ENCODE measurements at places on chromosomes 4 and X.

GRCh38 chr4:88738180-88738579, 40.6 kb upstream of the NAP1L5 start:
- no peak for DNase-seq

- DNase-seq: no peak
Observed at GRCh38 chr4:127772769-127773671, 9.1 kb upstream of the HSPA4L start.

DNA sequence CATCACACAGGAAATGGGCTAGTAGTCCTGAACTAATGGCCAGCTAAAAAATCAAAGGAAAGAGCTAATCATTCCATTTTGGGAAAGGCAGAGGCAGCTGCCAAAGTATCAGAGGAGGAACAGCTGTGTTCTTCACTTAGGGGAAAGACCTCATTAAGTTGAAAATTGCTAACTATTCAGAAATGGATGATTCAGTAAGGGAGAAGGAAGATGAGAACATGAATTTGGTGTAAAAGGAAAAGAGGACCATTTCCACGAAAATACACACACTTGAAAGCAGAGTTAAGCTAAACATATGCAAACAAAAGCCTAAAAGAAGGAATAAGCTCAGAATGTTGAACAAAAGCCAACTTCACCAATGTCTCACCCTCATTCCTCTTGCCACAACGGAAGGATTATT, 90.4 kb downstream of the PCDH19 start:
- DNase-seq: no peak

- no peak for DNase-seq
Observed at GRCh38 chr4:40971338-40971737, 221.6 kb downstream of the NSUN7 start.

GRCh38 chr4:144739511-144740033, 93.6 kb downstream of the HHIP start:
- DNase-seq: no peak

- DNase-seq: no peak
Observed at GRCh38 chr4:108010167-108010566, 20.5 kb downstream of the HADH start.

DNA sequence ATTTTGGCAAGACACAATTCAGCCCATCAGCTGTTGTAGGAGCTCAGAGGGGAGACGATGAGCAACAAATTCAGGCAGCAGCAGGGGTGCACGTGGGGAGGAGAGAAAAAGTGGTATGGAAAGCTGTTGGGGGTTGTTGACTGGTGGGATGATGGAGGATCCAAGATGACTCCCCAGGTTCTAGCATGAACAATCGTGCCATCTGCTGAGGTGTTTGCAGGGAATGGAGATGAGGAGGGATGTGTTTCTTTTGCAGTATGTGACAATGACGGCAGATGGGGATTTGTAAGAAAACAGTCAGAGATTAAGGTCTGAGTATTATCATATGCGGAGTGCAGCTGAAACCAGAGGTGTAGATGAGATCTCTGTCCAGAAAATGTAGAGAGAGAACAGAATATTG, 63.3 kb downstream of the SEL1L3 start:
- DNase-seq: no peak

DNA sequence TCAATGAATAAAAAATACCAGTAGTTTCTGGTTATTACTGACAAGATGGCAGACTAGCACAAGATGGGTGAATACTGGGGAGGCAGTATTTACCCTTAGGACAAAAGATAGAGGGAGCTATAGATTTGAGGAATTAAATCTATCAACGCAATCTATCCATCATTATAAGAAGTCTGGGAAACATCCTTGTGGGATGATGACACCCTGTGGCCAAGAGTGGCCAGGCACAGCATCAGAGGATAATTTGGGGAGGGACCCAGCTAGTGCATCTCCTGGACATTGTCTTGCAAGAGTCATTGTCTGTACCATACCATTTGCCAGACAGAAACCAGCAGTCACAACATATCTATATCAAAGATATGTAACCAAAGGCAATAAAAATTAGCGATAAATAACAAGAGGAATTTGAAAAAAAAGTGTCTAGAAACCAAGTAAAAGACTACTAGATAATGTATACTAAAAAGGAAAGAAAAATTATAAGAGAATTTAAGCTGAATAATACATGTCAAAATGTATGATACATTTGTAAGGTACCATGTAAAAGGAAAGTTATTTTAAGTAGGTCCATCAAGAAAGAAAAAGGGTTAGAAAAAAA, 22.9 kb downstream of the KCTD8 start:
- peak; percentile 21 for DNase-seq

GRCh38 chr4:3176367-3177229, 72.4 kb upstream of the MSANTD1 start:
- DNase-seq: no peak

GRCh38 chr4:159174645-159175084, 71.8 kb downstream of the RAPGEF2 start:
- DNase-seq: no peak

GRCh38 chr4:137212601-137213000, 319.7 kb downstream of the PCDH18 start:
- DNase-seq: no peak

DNA sequence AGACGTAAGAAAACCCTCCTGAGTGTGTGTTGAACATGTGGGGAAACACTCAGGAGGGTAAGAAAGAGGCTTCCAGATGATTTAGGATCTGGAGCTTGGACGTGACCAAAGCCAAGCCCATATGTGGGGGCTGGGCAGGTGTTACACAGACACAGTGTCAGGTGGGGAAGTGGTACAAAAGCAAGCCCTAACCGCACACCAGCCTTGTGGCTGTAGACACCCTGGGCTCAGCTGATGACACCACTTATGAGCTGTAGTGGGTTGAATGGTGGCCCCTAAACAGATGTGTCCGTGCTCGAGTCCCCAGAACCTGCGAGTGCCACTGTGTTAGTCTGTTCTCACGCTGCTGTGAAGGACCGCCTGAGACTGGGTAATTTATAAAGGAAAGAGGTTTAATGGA, 25.0 kb upstream of the NSG1 start:
- no peak for DNase-seq

- no peak for DNase-seq
Observed at GRCh38 chr4:83751336-83751949, 215.5 kb downstream of the GPAT3 start.

DNA sequence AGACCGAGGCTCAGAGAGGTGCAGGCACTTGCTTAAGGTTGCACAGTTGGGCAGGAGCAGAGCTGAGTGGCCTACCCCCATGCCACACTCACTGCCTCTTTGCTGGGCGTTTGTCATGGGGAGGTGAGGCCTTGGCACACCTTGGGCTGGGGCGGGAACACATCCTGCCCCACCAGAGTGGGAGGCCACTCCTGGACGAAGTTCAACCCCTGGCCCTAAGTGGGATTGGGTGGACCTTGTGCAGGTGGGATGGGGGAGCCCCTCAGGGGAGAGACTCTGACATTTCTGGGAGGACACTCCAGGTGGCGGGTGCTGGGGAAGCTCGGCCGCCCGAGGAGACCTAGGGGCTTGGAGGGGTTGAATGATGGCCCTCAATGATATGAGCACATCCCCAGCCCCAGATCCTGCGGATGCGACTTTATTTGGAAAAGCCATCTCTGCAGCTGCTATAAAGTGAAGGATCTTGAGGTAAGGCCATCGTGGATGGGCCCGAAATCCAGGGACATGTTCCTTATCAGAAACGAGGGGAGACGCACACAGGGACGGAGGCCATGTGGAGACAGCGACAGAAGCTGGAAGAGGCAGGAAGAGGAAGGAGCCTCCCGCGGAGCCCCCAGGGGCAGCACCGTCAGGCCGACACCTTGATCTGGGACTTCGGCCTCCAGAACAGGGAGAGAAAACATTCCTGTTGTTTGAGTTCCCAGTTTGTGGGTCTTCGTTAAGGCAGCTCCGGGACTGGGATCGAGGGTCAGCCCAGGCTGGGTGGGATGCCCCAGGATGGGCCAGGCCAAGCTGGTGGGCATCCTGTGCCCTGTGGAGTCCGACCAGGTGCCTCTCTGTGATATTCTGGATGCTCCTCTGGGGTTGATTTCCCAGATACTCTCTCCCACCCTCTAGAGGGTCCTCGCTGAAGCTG, 111.6 kb upstream of the LRPAP1 start:
- no peak for DNase-seq

DNA sequence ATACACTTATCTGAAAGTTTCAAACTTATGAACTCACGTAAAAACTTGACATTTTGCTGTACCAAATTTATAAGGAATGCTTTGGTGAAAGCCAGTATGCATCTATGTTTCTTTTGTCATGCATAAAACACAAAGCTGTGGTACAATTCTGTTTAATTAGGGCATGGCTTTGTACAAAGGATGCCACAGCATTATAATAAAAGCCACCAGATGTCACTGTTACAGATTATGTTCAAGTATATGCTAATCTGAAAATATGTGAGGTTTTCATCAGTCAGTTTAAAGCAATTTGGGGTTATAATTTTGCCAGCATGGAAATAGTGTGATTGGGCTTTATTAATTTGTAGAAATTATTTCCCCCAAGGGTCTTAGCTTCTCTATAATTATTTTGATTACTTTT, 69.0 kb downstream of the ATOH1 start:
- DNase-seq: peak; percentile 33

DNA sequence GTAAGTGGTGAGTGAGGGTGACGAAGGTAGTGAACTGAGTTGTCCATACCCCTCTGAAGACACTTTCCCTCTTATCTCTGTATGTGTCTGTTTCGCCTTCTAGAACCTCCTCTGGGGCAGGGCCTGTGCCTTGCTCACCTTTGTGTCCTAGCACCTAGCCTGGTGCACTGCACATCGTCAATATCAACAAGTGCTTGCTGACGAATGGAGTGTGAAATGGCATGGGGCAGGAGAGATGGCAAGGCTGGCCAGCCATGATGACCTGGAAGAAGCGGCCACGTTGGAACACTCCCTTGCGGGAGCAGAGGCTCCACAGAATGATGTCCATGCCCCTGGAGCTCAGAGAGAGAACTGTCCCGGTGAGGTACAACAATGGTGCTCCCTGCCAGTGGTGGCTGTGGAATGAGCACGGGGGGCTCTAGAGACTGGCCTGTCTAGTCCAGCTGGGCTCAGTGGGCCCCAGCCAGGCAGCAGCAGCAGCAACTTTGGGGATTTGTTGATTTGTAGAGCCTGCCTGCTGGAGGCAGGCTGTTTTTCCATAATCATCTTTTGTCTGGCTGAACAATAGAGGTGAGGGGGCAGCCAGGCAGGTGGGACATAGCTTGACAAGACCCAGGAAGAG, 112.2 kb upstream of the PJA1 start:
- no peak for DNase-seq

DNA sequence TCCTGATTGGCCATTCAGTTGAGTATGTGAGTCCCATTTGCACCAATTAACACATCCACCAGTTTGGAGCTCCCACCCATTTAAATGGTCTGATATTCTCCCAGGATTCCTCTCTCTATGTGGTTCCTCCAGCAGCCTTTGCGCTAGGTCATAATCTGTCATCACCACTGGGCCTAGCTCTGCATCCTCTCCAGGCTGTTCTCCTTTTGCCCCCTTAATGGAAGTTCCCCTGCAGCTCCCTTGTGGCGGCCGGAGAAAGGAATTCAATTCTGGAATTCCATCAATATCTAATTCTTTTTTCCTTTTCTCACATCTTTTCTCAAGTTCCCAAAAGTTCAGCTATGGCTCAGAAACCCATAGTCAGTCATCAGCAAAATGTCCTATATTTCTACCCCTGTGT, 2184.4 kb upstream of the AGA start:
- DNase-seq: peak; percentile 13

GRCh38 chr4:182600856-182601255, 316.3 kb downstream of the DCTD start:
- no peak for DNase-seq

DNA sequence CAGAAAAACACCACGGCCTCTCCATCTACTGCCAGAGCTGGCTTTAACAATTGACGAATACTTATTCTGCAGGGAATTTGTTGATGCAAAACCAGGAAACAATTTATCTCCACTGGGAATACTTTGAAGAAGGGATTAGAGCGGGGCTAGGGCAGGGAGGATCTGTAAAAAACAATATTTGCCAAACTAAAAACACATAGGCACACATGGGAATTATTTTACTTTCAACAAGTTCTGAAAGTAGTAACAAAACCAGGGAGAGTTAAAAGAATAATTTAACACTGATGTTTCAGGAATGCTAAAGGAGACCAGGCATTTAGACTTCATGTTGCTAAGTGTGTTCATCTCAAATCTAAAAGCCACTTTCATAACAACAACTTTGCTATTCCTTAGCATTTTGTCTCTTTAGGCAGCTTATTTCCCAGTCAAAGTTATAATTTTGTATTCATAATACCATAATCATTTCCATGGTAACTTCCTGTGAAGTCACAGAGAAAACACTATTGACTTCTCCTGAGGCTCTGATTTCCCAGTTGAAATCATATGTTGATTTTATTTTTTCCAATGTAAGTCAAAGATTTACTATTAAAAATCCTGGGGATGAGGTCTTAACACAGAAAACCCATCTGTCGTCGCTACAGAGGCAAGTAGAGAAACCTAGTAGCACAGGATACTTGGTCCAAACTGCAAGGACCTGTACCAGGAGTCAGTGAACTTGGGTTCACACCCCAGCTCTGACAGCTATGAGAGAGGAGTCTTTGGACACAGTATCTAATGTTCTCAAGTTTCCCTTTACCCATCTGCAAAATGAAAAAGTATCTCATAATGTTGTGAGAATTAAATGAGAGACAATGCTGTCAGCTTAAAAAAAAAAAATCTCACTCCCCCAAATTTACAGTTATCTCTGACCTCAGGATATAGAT, 69.3 kb downstream of the SH3RF1 start:
- DNase-seq: no peak

- DNase-seq: no peak
Observed at GRCh38 chr4:153268295-153268694, 64.1 kb downstream of the TRIM2 start.

- DNase-seq: no peak
Observed at GRCh38 chrX:119186763-119187162, 49.3 kb upstream of the PGRMC1 start.

GRCh38 chrX:113545040-113545439, 704.4 kb upstream of the AMOT start:
- DNase-seq: no peak

GRCh38 chr4:169934794-169935429, 91.3 kb downstream of the MFAP3L start:
- no peak for DNase-seq

DNA sequence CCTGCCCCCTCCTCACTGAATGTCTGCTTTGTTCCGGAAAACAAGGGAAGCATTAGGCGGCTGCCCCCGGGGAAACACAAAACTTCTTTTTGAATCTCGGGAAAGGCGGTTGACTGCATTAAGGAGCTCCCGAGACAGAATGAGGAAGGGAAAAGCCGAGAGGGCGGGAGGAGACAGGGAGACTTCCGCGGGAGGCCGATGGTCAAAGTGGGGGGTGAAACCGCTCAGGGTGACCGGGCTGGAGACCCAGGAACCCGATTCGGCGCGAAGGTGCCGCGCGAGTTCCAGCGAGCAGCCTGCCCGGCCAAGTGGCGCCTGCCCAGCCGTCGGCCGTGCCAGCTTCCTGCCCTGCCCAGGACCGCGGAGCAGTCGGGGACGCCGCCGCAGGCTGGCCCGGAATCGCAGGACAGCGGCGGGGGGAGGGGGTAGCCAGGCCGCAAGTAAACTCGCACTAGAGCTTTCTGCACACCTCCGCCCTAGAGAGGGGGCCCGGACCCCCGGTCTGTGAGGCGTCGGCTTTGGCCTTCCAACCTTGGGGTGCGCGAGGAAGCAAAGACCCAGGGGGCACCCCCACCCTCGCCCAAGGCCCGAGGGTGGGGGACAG, 55.1 kb upstream of the BCOR start:
- DNase-seq: no peak
